ENCODE measurements at places on chromosomes 16 and 17. TPM values are rescaled to one million over a fixed set of nuclear protein-coding genes. Genes with fewer than 3 reads are reported as not detected.

- DNase-seq: no peak
Measured at GRCh38 chr17:720706-721539, 6.3 kb upstream of the VPS53 start.

The NOTUM gene
- total RNA-seq: 0.89 TPM

The CACNG5 gene
- not detected for total RNA-seq

DNA sequence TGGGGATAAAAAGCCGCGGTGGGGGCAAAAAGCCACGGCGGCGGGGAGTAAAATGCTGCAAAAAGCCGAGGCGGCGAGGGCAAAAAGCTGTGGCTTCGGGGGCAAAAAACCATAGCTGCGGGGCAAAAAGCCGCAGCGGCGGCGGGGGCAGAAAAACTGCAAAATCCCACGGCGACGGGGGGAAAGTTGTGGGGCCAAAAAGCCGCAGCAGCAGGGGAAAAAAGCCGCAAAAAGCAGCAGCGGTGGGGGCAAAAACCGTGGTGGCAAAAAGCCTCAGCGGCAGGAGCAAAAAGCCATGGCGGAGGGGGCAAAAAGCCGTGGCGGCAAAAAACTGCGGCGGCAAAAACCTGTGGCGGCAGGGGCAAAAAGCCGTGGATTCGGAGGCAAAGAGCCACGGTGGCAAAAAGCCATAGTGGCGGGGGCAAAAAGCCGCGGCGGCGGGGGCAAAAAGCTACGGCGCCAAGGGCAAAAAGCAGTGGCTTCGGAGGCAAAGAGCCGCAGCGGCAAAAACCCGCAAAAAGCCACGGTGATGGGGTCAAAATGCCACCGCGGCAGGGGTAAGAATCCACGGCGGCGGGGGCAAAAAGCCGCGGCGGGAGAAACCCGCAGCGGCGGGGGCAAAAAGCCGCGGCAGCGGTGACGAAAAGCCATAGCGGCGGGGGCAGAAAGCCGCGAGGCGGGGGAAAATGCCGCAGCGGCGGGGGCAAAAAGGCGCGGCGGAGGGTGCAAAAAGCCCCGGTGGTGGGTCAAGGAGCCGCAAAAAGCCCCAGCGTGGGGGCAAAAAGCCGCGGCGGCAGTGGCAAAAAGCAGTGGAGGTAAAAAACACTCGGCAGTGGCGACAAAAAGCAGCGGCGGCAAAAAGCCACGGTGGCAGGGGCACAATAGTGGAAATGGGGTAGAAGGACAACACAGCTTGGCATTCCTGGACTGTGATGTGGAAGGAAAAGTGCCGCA, 192.8 kb downstream of the SHCBP1 start:
- no peak for DNase-seq

The PRSS33 gene
- not detected for total RNA-seq

GRCh38 chr16:84557504-84557903, 53.0 kb upstream of the MEAK7 start:
- DNase-seq: peak; percentile 46

The ESRP2 gene
- 2.5 TPM for total RNA-seq

DNA sequence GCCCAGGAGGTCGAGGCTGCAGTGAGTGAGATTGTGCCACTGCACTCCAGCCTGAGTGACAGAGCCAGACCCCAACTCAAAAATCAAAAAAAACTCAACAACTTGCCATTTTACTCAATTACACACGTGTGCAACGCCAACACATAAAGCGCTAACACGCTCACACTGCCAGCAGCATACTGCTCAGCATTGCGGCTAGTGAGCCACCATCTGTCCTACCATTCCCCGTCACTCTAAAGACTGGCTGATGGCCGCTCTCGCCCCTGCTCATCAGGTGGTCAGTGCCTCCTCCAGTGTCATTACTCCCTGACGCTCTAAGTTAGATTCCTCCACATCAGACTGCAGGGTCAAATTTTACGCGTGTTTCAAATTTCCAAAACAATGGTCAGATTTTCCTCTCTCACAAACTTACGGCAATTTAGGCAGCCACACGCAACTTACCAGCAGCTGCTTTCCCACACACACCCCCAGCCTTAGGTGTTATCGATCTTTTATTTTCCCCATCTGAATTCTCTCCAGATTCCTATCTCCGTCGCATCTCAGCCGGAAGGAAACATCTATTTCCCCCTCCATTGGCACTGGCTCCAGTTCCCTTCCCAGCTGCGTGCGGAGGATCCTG, 240.8 kb downstream of the C16orf95 start:
- DNase-seq: no peak

GRCh38 chr17:81564778-81565177, 12.6 kb upstream of the FAAP100 start:
- no peak for DNase-seq

GRCh38 chr17:15498107-15498506, 30.7 kb upstream of the CDRT4 start:
- no peak for DNase-seq

The DHX58 gene
- 5.4 TPM for total RNA-seq

The NPTX1 gene
- total RNA-seq: 0.48 TPM

GRCh38 chr17:51289696-51290111, 29.4 kb downstream of the UTP18 start:
- no peak for DNase-seq

DNA sequence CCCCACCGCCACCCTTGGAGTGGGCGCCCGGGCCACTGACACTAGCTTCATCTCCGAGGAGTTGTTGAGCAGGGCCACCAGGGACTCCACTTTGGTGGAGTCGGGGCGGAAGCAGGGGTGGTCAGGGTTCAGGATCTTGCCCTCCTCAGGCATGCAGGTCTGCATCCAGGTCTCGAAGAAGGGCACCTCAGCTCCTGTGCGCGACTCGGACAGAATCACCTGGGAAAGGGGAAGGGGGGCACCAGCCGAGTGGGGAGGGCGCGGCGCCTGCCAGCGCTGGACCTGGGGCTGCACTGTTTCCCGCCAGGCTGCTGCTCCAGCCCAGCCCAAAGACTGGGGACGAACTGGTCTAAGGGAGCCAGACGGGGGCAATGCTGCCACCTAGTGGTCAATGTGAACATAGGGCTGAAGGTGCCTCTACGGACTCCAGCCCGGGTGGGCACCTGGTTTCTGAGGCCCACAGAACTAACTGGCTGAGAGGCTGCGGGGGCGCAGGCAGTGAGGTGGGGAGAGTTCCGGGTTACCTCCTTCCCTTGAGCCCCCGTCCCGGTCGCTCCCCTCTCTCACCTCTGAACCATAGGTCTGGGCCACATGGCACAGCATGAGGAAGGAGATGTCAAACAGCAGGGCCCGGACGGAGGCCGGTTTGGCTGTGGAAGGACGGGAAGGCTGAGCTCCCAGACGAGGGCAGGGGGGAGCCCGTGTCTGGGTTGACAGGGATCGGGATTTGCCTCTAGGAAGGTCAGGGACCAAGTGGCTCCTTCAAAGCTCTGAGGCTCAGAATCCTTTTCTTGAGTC, 11.8 kb downstream of the CSF3 start:
- peak; percentile 40 for DNase-seq

DNA sequence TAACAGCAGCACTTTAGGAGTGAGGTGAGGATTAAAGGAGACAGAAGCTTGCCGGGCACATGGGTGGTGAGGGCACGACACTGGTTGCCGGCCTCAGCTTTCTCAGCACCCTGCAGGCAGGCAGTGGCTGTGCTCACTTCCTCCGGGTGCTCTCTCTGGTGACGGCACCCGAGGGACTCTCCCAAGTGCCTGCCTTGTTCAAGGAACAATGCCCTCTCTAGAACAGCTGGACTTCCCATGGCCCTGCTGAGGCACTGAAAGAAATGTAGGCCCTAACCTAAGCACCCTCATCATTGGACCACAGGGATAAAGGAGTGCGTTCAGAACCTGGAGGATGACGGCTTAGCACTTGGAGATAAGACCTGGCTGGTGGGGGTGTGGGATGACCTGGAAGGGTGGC, 72.7 kb downstream of the N4BP1 start:
- DNase-seq: no peak

GRCh38 chr16:47060596-47060995, 83.1 kb downstream of the NETO2 start:
- DNase-seq: no peak

- no peak for DNase-seq
Measured at GRCh38 chr17:2171702-2172076, 116.8 kb downstream of the HIC1 start.

The SPN gene
- total RNA-seq: 0.07 TPM

DNA sequence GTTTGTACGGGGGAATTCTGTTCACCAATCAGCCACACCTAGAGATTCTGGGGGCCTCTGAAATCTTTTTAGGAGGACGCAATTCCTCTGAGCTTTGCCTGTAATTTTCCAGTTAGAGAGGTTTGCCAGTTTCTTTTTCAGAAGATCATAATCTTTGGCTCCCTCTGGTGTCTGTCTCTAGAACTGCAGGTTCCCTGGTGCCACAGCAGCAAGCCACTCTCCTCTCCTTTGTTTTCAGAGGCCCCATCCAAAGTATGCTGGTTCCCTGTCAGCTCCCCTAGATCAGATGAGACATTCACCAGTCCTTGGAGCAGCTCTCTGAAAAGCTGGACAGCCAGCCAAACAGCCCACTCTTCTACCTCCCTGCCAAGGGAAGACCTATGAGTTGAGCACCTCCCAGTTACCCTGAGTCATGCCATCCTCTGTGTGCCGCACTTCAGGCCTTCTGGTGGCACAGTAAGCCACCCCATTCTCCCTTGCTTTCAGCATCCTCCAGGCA, 36.1 kb downstream of the RNF112 start:
- DNase-seq: peak; percentile 24

- no peak for DNase-seq
Measured at GRCh38 chr17:49779156-49779738, 9.2 kb upstream of the KAT7 start.

- DNase-seq: no peak
Measured at GRCh38 chr17:31310886-31311285, 3.0 kb downstream of the EVI2B start.

- DNase-seq: no peak
Measured at GRCh38 chr16:79097166-79097565, 503.4 kb downstream of the MAF start.

- DNase-seq: no peak
Measured at GRCh38 chr17:74854792-74855191, 4.9 kb downstream of the GRIN2C start.

The CCL2 gene
- total RNA-seq: 44.1 TPM

DNA sequence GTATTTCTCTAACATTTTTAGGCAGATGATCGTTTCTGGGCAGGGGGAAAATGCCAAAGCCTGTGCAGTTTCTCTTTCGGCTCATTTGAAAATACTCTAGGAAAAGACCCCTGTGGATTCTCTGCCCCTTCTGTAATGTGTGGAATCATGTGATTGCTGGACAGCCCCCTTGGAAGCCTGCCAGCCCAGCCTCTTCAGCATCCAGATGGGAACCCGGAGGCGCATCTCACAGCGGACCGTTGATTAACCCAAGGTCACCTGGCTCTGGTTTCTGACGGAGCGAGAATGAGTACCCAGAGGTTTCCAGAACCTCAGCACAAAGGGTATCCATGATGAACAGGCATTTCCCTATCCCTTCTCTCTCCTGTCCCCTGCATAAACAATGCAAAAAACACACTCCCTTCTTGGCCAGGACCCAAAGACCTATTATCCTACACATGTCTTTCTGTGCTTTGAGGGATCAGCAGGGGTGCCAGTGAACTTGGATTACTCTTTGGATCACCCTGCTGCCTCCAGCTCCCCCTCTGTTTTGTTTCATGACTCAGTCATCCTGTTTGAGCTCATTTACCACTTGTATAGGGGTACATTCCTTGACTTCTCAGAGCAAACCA, 957.1 kb upstream of the RBFOX1 start:
- DNase-seq: no peak

DNA sequence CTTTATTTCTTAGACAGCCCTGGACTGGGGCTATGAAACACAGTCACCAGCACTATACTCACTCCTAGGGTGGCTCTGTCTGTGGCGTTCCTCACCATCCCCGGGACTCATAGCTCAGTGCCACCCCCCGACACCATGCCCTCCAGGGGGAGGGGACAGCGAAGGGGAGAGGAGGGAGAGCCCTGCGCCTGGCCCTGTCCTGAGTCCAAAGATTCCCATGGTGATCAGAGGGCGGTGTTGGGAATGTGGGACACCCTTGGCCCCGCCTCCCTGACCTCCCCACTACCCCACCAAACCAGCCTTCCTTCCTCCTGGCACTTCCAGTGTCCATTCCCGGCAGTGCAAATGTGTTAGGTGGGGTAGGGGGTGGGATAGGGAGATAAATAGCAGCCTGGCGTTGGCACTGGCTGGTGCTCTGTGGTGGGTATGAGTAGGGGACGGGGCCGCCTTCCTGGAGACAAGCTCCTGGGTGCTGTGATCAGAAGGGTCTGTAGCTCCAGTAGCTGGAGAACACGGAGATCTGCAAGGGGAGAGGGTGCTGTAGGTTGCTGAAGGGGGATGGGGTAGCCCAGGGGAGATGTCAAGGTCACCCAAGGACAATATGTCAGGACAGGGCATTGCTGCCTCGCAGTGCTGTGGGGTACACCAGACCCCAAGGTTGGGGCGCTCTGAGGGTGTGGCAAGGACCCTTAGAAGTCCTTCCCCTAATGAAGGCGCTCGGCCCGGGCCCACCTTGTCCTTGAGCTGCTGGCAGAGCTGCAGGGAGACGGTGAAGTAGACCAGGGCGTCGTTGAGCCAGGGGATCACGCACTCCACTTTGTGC, 2.0 kb downstream of the SMIM22 start:
- no peak for DNase-seq

- no peak for DNase-seq
Measured at GRCh38 chr17:48973806-48974205, 5.4 kb upstream of the GIP start.

DNA sequence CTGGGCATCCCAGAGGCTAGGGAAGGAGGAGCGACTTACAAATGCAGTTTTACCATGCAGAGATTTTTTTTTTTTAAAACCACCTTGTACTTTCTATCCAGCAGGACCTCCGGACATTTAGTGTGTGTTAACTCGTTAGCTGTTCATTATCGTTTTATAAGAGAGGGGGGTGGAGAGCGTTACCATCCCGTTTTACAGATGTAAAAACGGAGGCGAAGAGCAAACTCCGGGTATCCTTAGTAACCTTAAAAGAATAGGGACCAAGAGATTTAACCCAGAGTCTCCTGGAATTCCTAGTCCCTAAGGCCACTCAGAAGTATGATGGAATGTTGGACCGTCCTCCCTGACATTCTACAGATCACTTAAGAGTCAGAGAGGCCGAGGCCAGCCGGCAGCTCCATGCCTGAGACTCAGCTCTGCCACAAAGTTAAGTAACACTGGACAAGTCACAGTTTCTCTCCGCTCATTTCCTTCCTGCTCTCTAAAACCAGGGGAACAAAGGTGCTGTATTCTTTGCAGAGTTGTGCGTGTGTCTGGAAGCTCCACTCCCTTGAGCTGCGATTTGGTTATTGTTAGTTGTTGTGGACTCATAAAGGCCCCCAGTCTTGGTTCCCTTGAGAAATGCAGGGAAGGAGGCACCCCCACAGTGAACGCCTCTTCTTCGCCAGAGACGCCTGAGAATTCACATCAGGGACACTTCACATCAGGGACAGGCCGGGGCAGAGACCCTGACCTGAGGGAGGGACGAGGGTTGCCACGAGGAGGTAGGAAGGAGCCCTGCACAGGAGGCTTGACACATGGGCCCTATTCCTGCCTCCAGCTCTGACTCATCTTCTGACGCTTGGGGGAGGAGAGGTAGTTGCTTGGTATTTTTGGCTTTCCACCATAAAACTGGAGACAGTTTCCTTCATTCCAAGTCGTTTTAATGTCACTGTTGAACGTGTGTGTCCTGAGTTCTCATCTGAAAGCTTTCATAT, 1.2 kb downstream of the DUSP14 start:
- DNase-seq: peak; percentile 84

The ACOX1 gene
- total RNA-seq: 61.3 TPM

GRCh38 chr16:66289051-66289680, 77.3 kb upstream of the CDH5 start:
- no peak for DNase-seq

GRCh38 chr17:82596296-82596695, 51.9 kb downstream of the WDR45B start:
- no peak for DNase-seq

Measured in astrocyte (in vitro differentiated cells and primary cell).